ENCODE measurements at places on chromosomes 16 and 17. TPM values are rescaled to one million over a fixed set of nuclear protein-coding genes. Genes with fewer than 3 reads are reported as not detected.

The LITAFD gene
- total RNA-seq = not detected

GRCh38 chr17:29836643-29837042, 93.4 kb downstream of the SSH2 start:
- no peak for DNase-seq

- no peak for DNase-seq
These were observed 57.9 kb downstream of the ARSG start for GRCh38 chr17:68349157-68349556.

- DNase-seq = no peak
These were observed 8.0 kb upstream of the C16orf96 start for GRCh38 chr16:4548124-4548523.

GRCh38 chr16:63774302-63774701, 1347.6 kb downstream of the CDH11 start:
- no peak for DNase-seq

GRCh38 chr16:14029658-14030057, 41.5 kb upstream of the MRTFB start:
- no peak for DNase-seq

GRCh38 chr16:66322174-66322573, 44.3 kb upstream of the CDH5 start:
- no peak for DNase-seq

DNA sequence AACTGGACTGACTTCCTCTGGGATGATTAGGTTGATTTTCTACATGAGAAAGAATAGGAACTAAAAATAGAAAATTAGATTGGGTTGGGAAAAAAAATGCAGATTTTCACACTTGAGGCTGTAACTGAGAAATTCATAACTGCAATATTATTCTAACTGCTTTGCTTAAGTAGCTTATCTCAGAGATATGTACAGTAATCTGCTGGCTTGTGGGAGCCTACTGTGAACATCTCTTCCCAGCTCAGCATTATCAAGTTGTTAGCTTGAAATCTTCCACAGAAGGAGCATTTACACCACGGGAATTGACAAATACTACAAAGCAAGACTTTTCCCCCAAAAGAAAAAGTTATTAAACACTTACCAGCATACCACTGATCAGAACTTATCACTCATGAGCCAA, 58.9 kb downstream of the CNTNAP4 start:
- no peak for DNase-seq

DNA sequence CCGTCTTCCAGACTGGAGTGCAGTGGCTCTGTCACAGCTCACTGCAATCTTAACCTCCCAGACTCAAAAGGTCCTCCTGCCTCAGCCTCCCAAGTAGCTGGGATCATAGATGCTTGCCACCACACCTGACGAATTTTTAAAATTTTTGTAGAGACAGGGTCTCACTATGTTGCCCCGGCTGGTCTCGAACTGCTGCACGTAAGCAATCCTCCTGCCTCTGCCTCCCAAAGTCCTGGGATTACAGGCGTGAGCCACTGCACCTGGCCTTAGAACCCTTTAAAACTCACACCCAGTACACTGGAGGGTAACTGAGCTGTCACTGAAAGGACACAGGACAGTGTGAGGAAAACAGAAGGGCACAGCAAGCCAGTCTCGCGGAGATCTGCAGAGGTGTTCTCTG, 97.6 kb upstream of the NOL11 start:
- no peak for DNase-seq

DNA sequence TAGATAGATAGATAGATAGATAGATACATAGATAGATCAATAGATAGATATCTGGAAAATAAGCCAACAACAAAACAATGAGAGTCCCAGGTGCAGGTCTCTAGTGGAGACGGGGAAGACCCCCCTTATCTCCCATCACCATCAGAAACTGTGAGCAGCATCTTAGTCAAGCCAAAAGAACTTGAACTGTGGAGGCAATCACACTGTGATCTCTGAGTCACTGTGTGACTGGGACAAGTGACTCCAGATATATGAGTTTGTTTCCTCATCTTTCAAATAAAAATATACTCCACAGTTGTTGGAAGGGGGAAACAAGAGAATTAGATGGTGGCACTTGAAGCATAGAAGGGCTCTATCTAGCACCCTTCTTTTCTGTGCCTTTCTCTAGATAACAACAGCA, 42.1 kb downstream of the NOG start:
- no peak for DNase-seq

The OR3A2 gene
- total RNA-seq = not detected

- no peak for DNase-seq
These were observed 345.4 kb downstream of the SOX9 start for GRCh38 chr17:72466199-72466598.

DNA sequence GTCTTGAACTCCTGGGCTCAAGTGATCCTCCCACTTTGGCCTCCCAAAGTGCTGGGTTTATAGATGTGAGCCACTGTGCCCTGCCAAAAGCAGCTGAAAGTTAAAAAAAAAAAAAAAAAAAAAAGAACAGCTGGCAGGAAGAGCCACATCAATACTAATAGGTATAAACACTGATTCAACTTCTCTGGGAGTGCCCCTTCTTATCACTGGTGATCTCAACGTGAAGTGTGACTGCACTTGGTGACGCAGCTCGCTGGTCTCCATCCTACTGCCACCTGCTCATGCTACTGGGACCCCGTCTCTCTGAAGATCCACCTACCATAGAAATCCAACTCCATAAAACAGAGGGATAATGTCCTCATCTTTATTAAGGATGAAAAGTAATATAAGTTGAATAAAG, 40.8 kb downstream of the RNF157 start:
- no peak for DNase-seq

DNA sequence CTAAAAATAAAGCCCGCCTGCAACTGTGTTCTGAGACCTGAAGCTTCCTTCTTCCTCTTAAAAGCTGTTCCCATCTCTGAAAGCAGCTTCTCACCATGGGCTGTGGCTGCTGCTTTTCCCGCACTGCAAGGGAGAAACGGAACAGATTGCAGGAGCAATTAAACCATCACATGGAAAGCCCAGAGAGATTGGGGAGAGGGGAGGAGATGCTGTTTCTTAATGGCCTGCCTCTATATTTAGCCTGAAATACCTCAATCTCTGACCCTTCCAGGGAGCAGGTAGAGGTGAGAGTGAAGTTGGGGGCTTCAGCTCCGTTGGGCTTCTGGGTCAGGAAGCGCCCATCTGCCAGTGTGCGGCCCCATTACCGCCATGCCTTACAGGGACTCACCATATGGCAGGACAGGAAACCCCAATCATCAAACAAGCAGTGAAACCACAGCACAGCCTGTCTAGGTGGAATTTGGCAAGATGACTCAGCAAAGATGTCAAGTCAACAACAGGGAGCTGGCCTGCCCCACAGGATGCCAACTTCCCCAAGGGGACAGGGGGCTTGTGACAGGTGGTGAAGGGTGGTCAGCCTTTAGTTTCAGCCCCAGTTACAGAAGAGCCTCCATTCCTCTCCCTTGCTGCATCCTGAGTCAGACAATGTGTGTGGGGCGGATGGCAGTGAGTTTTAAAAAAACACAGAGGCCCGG, 286.6 kb upstream of the CCL2 start:
- DNase-seq = no peak

- DNase-seq = no peak
These were observed 9.3 kb downstream of the OSBPL7 start for GRCh38 chr17:47812146-47812920.

GRCh38 chr17:5077781-5078105, 524 bp upstream of the ZFP3 start:
- no peak for DNase-seq

DNA sequence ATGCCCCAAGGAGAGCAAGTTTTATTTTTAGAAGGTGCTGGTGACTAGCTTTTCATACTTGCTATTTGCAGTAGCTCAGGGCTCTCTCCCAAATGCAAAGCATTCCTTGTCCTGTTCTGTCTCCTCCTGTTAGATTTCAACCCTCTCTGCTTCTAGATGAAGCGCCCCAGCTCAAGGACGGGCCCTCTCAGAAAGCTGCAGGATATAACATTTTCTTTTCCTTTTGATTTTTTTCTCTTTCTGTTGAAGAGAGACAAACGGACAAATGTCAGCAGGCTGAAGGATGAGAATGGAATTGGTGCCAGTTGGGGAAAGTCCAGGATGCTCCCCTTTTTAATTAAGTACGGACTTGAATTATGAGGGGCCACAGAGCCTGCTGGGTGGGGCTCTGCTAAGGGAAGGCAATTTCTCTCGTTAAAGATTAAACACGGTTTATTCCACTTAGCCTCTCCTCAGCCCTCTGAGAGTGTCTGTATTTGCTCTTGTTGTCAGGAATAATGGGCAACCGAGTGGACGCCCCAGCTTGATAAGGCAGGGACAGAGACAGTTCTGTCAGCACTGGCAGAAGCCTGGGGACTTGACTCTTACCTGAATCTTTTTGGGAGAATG, 6.2 kb upstream of the ETV4 start:
- DNase-seq = no peak

The EFCAB13 gene
- 6.5 TPM for total RNA-seq

DNA sequence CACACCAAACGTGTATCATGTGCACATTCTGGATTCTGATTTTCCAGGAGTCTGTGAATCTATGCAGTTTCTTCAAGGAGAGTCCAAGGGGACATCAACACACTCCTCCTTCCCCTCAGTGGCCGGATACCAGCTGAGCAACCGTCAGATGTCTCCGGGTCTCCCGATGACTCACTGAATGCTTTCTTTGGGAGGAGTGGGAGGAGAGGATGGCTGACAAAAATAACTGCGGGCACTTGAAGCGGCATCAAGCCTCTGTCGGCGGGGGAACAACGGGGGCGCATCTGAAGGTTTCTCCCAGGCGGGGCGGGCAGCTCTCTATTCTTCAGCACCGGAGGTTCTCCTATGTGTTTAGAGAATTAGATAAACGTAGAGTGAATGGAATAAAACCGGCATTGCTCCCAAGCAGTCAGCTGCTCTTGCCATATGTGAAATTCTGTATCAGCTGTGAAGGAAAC, 24.6 kb upstream of the LRRC75A start:
- DNase-seq = no peak

DNA sequence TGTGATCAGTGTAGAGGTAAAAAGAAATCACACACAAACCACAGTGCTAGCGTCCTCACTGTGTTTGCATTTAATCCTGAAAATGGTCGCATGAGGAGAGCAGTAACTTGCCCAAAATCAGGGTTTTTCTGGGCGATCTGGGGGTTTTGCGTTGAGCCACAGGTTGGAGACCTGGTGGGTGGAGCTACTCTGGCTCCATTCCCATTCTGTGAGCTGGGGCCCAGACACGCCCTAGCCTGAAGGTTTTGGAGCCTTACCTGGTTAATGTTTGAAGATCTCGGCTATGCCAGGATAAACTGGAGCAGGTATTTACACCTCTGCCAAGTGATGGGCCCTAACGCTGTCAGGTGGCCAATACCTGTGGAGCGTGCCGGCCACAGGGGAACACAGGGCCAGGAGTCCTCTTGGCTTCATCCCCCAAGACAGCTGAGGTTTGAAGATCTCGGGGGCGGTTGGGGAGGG, 48.4 kb downstream of the MPRIP start:
- no peak for DNase-seq

The SLC12A3 gene
- total RNA-seq = not detected

GRCh38 chr17:48998587-48999440, 1.6 kb downstream of the IGF2BP1 start:
- DNase-seq = no peak

The CDC27 gene
- total RNA-seq = 74.5 TPM

DNA sequence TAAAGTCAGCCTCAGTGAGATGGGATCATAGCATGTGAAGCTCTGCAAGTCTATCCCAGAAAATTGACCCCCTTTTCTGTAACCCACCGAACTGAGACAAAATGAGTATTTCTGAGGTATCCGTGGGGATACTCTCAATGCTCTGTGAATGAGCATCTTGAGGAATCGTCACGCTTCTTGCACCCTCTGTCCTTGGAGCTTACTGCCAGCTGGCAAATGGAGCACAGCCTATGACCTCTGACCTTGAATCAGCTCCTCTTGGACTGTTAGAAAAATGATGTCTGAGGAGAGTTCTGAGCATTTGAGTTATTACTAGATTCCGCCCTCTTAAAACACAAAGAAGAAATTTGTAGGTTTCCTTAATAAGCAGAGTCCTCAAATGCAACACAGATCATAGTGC, 342.1 kb downstream of the ZFHX3 start:
- DNase-seq = no peak

The DCUN1D3 gene
- total RNA-seq = 28.9 TPM

- DNase-seq = no peak
These were observed 5.4 kb upstream of the NHERF1 start for GRCh38 chr17:74742978-74743545.

DNA sequence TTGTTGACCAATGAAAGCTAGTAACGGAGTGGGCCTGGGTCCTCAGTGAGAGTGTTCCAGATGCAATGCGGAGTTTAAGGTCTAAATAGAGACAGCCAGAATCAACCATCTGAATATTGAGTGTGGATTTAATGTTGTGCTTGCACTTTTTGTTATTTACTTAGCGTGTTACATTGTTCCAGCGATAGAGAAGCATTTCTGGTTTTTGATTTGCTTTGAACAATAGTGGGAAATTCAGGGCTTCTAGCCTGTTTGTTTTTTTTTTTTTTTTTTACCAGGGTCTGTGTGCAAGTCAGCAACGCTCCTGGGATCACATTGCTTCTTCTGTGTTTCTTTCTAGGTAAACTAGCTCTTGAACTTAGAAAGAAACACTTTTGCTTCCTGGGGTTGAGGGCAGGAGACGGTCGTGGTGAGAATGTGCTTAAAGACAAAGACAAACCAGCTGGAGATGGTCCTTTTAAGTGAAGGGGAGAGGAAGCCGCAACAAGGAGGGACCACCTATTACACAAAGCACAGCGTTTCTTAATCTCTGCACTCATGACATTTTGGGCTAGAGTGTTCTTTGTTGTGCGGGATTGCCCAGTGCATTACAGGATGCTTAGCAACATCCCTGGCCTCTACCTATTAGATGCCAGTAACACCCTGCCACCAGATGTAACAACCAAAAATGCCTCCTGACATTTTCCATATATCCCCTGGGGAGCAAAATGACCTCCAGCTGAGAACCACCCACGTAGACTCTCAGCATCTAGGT, 119.2 kb downstream of the MAP2K6 start:
- no peak for DNase-seq

The ACSM2B gene
- not detected for total RNA-seq

DNA sequence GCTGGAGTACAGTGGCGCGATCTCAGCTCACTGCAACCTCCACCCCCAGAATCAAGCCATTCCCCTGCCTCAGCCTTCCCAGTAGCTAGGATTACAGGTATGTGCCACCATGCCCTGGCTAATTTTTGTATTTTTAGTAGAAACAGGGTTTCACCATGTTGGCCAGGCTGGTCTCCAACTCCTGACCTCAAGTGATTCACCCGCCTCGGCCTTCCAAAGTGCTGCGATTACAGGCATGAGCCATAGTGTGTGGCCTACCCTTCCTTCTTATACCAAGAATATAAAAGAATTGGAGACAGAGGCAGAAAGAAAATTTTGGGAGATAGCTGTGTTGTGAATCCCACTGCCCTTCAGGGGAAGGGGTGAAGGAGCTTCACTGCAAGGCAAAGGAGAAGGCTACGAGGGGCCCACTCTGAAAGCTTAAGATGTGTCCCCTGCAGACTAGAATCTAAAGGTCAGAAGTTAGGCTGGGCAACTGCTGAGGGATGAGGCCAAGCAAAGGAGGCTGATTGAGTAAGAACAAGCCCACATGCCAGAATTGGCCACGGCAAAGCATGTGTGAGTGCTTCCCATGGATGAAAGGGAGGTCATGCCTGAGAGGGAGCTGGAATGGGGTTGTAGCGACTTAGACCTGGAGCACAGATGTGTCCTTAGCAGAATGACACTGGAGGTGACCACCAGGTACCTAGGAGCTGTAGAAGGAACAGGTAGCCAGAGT, 8.4 kb upstream of the CRYBA1 start:
- no peak for DNase-seq

The ACAP1 gene
- 33.1 TPM for total RNA-seq

The SRL gene
- 3.6 TPM for total RNA-seq

- DNase-seq = no peak
These were observed 22.8 kb upstream of the DLX4 start for GRCh38 chr17:49946208-49946607.

Measured in tibial nerve (tissue), 4 donors.